ENCODE measurements at places on chromosomes 5 and 9. TPM values are rescaled to one million over a fixed set of nuclear protein-coding genes. Genes with fewer than 3 reads are reported as not detected.

GRCh38 chr5:111348661-111349329 lies 124.6 kb downstream of the CAMK4 start:
- no peak for DNase-seq

LEAP2 gene
- 8.1 TPM for total RNA-seq

DNA sequence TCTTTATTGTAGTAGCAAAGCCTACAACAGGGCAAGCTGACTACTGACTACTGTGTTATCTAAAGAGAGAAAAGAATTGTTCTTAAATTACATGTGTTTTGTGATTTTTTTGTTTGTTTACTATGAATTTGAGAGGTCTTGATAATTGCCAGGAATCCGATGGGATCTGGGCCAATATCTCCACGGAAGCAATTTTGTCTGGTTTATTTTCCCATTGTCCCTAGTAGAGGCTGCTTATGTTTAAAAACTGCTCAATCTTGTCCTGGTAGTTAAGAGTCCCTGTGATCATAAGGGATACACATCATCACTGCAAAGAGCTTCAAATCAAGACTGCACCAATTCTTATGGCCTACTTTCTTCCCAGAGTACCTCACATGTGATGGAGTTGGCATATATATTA lies 94.4 kb downstream of the GLDC start:
- no peak for DNase-seq

MELK gene
- total RNA-seq: 0.38 TPM

DNA sequence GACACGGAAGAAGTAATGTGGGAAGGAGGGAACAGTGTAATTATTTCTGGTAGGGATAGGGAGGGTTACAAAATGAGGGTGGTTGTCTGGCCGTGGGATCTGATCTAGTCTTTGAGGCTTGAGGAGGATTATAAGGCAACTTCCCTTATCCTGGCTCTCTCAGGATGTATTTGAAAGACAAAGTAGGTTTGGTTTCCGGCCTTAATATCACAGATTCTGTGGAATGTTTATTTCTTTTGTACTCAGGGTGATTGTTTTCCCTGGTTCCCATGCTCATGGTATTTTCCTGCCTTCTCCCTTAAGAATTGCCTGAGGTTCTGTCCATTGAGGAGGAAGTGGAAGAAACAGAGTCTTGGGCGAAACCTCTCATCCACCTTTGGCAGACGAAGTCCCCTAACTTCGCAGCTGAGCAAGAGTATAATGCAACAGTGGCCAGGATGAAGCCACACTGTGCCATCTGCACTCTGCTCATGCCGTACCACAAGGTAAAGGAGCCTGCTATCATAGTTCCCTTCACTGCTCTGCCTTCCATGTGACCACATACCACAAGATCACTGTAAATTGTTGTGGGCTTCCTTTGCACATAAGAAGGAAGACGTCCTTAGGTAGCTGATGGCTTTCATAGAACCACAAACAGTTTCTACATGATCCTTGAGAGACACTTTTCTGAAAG lies 253.8 kb downstream of the KDM4C start:
- no peak for DNase-seq

LCP2 gene
- 291 TPM for total RNA-seq

- no peak for DNase-seq
Measured at GRCh38 chr5:66947458-66947857, 249.1 kb downstream of the CD180 start.

GRCh38 chr9:20599195-20599594 lies 23.1 kb downstream of the MLLT3 start:
- no peak for DNase-seq

GRCh38 chr9:99075246-99075912 lies 29.5 kb upstream of the TGFBR1 start:
- DNase-seq: no peak

KIF12 gene
- total RNA-seq: not detected

DNA sequence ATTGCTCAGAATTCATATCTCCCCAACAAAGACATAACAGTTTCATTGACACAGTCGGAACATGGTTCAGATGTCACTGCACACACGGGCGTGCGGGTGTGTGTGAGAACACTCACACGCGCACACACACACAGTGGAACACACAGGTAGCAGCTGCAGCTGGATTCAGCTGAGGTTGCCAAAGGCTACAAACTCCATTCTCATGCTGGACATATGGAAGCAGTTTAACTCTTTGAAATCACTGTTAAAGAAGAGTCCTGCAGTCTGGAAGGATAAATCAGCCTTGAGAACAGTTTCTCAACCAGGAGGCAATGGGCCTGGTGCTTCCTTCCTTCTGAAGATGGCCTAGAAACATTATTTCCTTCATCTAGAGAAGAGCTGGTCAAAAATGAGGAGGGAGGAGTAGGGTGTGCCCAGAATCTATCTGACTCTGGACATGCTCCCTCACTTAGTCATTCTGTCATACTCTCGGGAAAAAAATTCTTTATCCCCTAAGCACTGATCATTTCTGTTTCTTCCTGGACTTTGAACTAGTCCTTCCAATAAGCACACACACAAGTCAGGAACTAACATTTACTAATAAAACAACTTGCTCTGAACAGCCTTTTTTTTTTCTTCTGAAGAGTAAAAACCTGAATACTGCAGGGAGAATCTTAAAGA lies 160.6 kb downstream of the ZDHHC21 start:
- DNase-seq: no peak

DNM1 gene
- total RNA-seq: 2.2 TPM

GRCh38 chr9:110655754-110656641 lies 12.6 kb upstream of the MUSK start:
- DNase-seq: no peak

- DNase-seq: no peak
Measured at GRCh38 chr5:4883360-4883759, 256.8 kb upstream of the ADAMTS16 start.

DNA sequence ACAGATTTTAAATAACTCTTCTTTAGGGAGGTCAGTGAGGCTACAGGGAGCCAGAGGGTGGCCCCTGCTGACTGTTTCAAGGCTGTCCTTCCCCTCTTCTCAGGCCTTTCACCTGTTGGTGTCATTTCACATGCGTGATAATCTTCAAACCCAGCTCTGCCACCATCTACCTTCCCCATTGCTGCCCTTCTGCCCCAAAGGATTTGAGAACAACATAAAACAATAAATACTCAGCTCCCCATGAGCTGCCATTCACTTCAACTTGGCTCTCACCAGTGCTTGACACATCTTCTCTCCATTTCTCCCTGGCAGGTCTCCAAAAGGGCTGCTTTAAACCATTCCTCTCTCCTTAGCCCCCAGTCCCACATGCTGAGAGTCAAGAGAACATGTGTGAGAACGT lies 75.5 kb upstream of the PALM2AKAP2 start:
- no peak for DNase-seq

DNA sequence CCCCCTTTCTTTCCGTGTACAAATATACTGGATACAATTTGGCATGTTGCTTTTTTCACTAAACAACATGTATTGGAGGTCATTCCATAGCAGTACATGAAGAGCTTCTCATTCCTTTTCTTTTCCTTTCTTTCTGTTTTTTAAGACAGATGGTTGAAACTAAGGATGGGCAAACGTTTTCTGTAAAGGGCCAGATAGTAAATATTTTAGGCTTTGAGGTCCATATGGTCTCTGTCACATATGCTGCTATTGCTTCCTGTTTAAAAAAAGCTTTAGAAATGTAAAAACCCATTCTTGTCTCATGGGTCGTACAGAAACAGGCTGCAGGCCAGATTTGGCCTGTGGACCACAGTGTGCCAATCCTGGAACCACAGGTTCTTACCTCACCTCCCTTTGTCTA lies 160.1 kb downstream of the ACER2 start:
- no peak for DNase-seq

DNA sequence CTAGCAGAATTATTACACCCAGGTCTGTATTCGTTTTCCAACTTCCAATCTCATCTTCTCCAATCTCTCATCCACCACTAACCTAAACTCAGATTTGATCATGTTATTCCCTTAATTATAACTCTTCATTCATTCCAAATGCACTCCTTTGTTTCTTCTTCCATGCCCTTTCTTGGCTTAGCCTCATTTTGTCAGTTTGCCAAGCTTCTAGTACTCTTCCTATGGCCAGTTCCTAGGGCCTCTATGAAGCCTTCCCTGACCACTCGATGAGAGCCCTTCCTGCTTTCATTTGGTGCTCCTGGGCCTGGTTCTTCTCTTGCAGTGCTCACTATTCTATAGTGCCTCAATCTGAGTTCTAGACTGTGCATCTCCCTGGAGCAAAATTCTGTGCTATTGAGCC lies 5.8 kb downstream of the FAM219A start:
- DNase-seq: no peak

- no peak for DNase-seq
Measured at GRCh38 chr9:72188232-72188631, 39.0 kb downstream of the GDA start.

DDX4 gene
- not detected for total RNA-seq

PDCD1LG2 gene
- 1.1 TPM for total RNA-seq

MRPL50 gene
- total RNA-seq: 23.0 TPM

- DNase-seq: no peak
Measured at GRCh38 chr9:131259916-131260597, 16.3 kb downstream of the FAM78A start.

DNA sequence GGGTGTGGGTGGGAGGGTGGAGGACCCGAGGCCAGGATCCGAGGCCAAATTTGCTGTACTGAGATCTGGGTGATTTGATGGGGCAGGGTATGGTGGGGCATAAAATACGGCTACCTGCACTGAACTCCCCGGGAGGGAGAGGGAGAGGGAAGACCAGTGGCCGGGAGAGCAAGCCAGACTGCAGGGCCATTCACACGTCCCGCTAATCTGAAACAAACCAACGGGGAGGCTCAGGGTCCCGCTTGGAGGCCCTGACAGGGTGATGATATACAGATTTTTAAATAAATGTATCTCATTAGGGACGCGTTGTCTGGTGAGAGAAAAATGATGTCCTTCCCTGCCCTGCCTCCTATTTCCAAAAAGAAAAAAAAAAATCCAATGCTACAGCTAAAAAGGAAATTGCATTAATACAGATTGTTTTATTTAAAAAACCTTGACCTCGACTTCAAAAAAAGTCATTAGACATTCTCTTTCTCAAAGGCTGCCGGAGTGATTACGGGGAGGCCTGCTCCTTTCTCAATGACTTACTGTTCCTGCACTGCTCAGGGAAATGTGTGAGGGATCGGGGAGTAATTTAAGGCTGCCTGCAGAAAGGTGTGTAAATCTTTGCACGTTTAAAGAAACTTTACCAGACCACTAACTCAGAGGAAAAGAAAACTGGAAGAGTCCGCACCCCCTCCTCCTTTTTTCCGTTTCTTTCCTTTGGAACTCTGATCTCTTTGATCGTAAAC lies 11.5 kb upstream of the PRRX2 start:
- DNase-seq: no peak

CDH10 gene
- not detected for total RNA-seq

GRCh38 chr9:2271426-2271825 lies 256.3 kb downstream of the SMARCA2 start:
- no peak for DNase-seq

DNA sequence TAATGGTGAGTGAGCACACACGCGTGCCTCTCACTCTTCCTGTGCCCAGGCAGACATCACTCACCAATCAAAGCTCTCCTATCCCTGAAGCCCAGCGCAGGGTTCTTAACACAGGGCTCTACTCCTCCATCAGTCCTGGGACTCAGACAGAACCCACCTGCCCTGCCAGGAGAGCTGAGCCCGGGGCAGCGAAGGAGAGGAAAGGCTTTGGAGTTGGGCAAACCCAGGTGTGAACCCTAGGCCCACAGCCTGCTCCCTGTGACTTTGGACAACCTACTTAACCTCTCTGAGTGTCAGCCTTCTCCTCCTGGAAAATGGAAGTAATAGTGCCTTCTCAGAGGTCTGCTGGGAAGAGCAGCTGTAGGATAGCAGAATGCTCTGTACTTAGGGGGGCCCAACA lies 98.7 kb upstream of the SARDH start:
- DNase-seq: no peak

MED7 gene
- 20.3 TPM for total RNA-seq

GRCh38 chr5:10891193-10891592 lies 130.2 kb upstream of the DAP start:
- DNase-seq: no peak

- DNase-seq: no peak
Measured at GRCh38 chr9:16526380-16526779, 344.1 kb downstream of the BNC2 start.

DNA sequence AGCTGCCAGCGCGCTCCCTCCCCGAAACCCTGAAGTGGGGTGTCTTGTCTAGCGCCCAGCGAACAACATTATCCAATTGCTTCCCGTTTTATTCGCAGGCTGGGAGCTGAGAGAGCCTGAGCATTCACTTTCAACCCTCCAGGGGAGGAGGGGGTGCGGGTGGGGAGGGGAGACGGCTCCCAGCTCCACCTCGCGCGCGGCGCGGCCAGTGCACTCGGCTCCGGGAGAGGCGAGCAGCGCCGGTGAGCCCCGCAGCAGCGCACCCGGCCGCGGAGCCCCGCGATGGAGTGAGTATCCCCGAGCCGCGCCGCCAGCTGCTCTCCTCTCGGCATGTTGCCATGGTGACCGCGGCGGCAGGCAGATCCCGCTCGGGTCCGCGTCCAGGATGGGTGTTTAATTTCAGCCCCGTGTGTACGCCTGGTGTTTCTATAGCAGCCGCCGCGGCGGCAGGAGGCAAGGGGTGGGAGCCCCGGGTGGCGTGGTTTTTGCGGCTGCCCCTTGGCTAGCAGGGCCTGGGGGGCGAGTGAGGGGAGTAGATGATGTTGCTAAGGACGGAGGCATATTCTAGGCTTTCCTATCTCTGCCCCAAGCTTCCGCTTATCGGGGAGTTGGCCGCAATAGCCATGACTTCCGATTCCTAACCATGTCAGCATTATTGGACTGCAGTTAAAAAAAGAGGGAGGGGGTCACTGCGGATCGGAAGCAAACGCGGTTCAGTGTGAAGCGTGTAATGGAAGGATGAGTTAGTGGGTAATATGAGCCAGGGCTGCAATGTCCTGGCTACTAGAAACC lies 139.2 kb upstream of the PALM2AKAP2 start:
- no peak for DNase-seq

DNA sequence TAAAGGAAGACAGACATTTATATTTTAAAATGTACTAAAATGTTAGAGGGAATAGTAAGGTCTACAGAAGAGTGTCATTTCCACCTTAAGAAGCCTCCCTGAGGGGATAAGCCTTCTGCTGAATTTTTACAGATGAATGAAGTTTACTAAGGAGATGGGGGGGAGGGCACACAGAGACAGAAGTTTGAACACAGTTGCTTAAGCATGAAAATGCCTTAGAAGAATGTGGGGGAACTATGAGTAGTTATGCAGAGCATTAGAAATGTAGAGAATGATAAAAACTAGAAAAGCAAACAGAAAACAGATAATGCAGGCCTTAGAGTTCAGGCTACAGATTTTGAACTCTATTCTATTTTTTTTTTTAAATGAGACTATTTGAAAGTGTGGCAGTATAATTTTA lies 232.2 kb upstream of the VLDLR start:
- DNase-seq: no peak

- no peak for DNase-seq
Measured at GRCh38 chr5:168833936-168834335, 254.8 kb upstream of the PANK3 start.

OSMR gene
- not detected for total RNA-seq

LURAP1L gene
- total RNA-seq: not detected

- no peak for DNase-seq
Measured at GRCh38 chr9:92147852-92148180, 32.6 kb upstream of the SPTLC1 start.

Data from CD4-positive, alpha-beta memory T cell (primary cell).